Left kidney (tissue), 8 donors: ENCODE measurements at places on chromosomes 4 and X.
A peak's percentile ranks its signal among the peaks of the same experiment; 100 is the strongest.

DNA sequence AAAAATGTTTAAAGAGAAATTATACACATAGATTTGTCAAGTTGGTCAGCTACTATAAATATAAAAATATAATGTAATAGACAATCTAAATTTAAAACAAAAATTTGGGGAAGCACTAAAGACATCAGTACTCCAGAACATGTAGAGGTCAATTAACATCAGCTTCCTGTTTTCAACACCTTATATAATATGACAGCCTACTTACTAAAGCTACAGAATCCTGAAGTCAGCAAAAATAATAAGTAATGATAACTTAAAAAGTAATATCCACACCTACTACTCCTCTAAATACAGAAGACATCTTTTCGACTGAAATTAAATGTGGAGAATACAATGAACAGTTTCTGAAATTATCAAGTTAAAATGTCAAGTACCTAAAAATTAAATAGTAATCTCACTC is 118.6 kb downstream of the LRBA start:
- DNase-seq: no peak

DNA sequence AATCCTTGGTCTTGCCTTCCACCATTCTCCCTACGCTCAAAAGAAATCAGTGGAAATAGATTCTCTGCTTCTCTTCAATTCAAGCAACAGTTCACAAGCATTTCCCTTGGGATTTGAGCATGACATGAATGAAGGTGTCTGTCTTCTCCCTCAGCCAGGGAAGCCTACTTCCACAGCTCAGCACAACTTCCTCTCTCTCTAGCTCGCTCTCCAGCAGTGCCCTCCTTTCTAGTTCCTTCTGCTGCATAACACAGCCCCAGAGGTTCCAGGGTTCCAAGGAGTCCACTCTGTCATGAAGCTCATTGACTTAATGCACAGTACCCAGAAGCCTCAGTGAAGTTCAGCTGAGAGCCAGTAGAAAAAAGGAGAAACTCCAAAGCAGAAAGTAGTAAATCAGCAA is 81.3 kb downstream of the PLS3 start:
- DNase-seq: no peak

- no peak for DNase-seq
These were observed 34.1 kb downstream of the ANXA3 start for GRCh38 chr4:78585633-78586032.

- no peak for DNase-seq
These were observed 6.8 kb upstream of the CXCL2 start for GRCh38 chr4:74105656-74106280.

- DNase-seq: no peak
These were observed 222.4 kb downstream of the CCSER1 start for GRCh38 chr4:90349636-90350035.

GRCh38 chrX:16462912-16463311 is 187.0 kb upstream of the S100G start:
- peak; percentile 6 for DNase-seq

GRCh38 chrX:55593296-55593695 is 29.9 kb upstream of the FOXR2 start:
- no peak for DNase-seq

GRCh38 chrX:153400146-153401132 is 711 bp downstream of the PNMA6E start:
- DNase-seq: no peak

DNA sequence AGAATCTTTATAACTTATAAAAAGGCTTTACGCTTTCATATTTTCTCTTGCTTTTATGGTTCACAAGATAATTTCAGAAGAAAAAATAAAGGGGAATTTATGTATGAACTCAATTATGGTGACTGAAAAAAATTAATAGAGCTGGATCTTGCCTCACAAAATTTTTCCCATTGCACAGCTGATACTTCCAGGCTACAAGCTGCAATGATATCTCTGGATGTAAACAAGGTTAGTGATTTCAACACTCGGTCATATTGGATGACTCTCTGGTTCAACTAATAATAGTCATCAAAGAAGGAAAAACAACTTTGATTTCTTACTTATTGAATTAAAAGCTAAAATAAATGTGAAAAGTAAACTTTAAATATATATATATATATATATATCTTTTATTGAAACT is 868.0 kb downstream of the FAT4 start:
- DNase-seq: no peak

DNA sequence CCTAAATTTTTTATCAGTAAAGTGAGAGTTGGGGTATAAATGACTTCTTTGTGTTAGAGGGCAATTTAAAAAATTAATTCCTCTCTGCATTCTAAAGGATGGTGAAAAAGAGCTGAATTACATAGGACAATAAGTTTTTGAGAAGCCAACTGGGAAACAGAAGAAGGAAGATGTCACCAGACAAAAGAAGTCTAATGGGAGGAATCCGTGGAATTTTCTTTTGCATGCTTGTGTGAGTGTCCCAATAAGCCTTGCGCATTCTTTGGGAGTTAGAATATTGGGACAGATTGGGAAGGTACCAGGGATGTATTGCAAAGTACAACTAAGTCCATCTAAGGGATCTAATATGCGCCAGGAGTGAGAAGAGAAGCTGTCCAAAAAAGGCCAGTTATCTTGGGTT is 35.1 kb upstream of the NR3C2 start:
- DNase-seq: no peak

DNA sequence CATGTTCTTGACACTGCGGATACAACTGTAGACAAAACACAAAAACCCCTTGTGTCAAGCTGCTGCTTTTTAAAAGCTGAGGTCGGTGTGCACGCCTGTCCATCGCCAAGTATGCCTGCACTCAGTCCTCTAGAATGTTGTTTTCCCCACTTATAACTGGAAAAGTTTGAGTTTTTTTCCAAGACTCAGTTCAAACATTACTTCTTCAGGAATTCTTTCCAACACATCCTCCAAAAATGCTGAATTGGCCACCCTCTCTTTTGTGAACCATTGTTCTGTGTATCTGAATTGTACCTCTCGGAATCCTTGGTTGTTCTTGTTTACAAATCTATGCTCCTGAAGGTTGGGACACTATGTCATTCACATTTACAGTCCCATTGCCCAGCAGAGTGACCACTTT is 94.6 kb downstream of the REELD1 start:
- no peak for DNase-seq

DNA sequence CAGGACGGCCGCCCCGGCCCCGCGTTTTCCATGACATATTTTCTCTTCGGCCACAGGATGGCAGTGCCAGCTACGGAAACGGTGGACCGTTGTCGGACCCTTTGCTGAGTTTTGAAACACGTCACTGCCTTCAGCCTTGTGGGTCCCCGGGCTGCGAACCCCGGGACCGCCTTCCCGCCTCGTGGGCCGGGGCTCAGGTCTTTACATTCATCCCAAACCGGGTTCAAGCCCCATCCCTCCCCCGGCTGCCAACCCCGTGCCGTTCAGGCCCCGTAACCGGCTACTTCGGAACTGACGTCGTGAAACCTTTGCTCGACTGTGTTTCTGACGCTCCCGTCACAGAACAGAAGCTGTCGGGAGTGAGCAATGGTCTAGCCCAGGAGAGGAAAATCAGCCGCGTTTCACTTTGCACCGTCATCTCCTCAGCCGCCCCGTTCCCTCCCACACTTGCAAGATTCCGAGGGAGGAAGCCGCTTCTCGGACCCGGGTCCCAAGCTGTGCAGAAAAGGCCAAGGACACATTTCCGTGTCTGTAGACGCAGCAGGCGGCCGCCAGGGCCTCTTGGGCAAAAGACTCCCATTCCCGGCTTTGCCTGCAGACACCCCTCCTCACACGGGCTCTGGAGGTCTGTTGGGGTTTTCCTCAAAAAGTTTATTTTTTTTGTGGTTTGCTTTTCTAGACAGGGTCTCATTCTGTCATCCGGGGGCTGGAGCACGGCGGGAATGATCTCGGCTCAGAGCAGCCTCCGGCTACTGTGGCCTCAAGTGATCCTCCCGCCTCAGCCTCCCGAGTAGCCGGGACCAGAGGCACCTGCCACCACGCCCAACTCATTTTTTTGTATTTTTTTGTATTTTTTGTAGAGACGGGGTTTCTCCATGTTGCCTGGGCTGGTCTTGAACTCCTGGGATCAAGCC is 41.4 kb upstream of the PPP2R3B start:
- DNase-seq: no peak

DNA sequence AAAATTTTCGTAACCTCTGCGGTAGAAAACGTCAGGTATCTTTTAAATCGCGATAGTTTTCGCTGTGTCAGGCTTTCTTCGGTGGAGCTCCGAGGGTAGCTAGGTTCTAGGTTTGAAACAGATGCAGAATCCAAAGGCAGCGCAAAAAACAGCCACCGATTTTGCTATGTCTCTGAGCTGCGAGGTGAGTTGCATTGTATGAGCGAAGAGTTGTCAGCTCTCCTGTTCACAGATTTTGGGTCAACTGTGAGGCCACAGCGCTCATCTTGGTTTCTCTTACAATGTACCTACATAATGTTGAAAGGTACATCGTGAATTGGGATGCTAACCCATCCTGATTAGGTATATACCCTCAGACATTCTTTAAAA is 486 bp downstream of the CLCN3 start:
- DNase-seq: no peak

- no peak for DNase-seq
These were observed 51.0 kb downstream of the NIPAL1 start for GRCh38 chr4:48067536-48067935.

DNA sequence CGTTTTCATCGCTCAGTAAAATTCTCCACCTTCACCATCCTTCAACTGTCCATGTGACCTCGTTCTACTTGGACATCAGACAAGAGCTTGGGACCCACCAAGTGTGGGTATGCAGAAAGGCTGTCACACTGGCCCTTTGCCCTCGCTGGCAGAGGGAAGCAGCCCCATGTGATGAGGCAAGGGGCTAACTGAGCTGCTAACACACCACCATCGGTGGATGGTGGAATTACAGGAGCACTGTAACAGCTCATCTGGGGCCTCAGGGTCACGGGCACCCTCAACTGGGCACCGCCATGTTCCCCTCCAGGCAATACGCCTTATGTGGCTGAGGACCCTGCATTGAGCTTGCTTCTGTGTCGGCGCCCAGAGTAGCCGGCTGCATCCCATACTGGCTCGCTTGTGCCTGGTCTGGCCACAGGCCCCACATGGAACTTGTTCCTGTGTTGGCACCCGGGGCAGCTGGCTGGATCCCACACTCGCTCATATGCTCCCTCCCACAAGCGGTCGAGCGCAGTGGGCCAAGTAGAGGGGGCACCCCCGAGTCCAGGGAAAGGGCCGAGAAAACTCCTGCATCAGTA is 109.5 kb downstream of the TAB3 start:
- DNase-seq: no peak

DNA sequence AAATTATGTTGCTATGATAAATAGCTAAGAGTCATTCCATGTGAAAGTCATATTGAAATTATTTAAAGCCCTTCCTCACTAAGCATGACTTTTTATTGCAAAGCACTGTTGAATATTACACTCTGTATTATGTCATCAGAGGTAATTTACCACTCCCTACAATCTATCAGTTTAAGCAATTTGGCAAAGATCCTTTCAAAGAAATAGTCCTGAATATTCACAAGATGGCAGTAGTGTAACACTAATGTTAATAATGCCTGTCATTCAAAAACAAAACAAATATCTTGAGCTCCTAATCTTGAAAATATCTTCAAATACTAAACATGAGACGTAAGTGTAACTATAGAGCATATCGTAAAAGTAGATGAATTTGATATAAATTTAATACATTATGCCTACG is 208.6 kb upstream of the TECRL start:
- peak; percentile 2 for DNase-seq

GRCh38 chr4:4248885-4249203 is 821 bp upstream of the TMEM128 start:
- DNase-seq: no peak

DNA sequence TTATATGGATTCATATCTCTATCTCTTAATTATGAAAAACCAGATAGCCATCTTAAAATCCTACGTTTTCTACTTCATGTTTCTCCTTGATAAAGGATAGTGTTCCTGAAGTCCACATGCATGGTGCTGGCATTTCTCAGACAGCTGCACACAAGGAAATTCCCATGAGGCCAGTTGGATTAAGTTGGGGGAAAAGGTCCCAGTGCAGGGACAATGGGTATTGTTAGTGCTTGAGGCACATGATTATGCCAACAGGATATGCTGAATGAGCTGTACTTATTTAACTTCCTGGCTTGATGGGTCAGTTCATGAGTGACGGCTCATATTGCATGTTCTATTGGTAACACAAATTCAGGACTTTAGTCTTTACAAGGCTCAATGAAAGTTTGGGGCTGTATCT is 913.9 kb upstream of the NDST4 start:
- no peak for DNase-seq

DNA sequence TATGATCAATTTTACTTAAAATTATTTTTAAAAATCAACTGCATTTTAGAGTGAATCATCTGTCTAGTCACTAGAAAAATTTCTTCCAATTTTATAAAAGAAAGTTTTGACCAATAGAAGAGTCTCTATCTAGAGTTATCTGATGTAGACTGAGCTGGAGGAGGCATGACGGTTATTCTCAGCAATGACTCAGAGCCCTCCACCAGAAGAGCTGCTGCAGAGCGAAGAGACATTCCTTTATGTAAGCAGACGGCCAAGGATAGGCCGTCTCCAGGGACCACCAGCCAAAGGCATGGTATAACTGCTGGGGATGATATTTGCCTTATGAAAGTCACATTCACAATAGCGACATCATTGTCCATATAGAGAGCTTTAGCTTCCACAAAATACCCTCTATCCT is 23.0 kb downstream of the LDB2 start:
- no peak for DNase-seq

GRCh38 chr4:152949930-152950329 is 13.8 kb downstream of the FHDC1 start:
- no peak for DNase-seq

DNA sequence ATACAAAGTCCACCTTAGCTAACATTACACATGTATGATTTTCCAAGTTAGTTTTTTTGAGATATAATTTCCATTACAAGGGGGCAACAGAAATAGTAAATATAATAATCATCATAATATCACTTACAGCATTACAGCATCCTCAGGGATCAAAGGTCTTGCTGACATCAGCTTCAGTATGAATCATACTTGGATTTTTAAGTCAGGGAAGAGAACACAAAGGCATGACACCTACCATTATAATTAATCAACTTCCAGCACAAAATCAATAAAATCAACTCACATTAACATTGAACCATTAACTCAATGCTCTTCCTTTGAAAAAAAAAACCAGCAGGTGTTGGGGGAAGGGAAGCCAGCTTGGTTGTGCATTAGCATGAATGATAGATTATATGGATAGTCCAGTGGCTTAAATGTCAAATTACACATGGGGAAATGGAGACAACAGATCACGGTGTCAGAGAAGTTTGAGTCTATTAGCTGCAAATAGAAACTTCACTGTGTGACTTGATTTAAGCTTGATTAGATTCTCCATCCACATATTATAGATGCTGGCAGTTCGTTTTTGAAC is 66.9 kb upstream of the CAPN6 start:
- DNase-seq: no peak
